ENCODE measurements at places on chromosomes 5 and 9.

GRCh38 chr5:67855523-67855922, 360.0 kb upstream of the PIK3R1 start:
- no peak for DNase-seq

- no peak for DNase-seq
Measured at GRCh38 chr5:32251871-32252458, 60.8 kb downstream of the MTMR12 start.

GRCh38 chr9:35690614-35691333, 1.0 kb upstream of the TPM2 start:
- no peak for DNase-seq

- DNase-seq, result no peak
Measured at GRCh38 chr9:37364751-37365360, 57.6 kb upstream of the GRHPR start.

DNA sequence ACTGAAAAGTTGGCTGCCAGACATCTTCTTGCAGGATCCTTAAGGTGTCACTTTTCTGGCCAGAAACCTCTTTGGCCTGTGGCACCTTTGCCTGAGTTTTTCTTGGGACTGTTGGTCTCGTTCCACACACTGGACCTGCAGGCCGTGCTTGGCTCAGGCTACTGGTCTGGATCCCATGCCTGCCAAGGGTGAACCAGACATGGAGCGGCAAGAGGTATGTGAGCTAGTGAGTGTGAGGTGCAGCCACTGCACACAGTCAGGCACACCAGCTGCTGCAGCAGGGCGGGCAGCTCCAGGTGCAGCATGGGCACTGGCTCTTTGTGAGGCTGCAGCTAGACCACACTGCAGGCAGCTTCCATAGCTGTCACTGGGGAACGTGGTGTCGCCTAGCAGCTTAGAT, 47.9 kb downstream of the NDUFAF2 start:
- DNase-seq, result no peak

- DNase-seq, result no peak
Measured at GRCh38 chr9:2741441-2742158, 24.3 kb downstream of the KCNV2 start.

GRCh38 chr5:177209610-177210009, 76.0 kb downstream of the NSD1 start:
- no peak for DNase-seq

GRCh38 chr9:14500705-14501104, 186.8 kb upstream of the NFIB start:
- no peak for DNase-seq

DNA sequence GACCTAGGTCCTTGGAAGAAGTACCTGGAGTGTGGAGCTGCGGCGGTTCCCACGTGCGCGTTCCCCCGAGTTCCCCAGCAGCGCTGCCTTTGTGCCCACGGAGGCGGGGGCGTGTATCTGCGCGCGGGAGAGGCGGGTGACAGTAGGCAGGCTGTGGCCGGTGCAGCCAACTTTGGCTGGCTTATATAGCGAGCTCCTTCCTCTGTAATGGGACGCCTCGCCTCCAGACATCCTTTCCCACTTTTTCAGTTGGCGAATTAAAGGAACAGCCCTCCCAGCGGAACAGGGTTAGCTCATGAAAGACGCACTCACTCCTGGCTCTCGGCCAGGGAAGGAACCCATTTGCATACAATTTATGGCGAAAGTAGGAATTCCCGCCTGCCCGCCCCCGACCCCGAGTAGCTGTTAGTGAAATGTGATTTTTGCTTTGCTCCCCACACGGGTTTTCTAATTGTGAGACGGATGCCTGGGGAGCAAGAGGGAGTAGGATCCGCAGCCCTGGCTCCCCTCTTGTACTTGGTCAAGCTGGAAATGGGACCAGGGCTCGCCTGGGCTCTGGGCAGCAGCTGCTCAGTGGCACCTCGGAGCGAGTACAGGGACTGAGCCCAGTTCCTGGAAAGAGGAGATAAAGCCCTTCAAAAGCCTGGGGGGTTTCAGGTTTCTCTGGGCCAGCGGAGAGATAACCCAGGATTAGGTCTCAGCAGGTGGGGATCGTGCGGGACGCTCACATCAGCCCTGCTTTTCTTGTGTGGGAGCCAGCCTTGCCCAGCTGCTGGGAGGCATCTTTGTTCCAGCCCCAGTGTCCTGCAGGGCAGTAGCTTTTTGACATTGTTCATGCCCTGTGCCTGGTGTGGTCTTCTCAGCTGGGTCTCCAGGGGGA, at the start of gene TNC:
TSS of gene TNC (minus strand) at position 159 of the 880 bp plus-strand sequence. CDS start 27,139 bp downstream, outside the sequence.
- DNase-seq, result no peak

DNA sequence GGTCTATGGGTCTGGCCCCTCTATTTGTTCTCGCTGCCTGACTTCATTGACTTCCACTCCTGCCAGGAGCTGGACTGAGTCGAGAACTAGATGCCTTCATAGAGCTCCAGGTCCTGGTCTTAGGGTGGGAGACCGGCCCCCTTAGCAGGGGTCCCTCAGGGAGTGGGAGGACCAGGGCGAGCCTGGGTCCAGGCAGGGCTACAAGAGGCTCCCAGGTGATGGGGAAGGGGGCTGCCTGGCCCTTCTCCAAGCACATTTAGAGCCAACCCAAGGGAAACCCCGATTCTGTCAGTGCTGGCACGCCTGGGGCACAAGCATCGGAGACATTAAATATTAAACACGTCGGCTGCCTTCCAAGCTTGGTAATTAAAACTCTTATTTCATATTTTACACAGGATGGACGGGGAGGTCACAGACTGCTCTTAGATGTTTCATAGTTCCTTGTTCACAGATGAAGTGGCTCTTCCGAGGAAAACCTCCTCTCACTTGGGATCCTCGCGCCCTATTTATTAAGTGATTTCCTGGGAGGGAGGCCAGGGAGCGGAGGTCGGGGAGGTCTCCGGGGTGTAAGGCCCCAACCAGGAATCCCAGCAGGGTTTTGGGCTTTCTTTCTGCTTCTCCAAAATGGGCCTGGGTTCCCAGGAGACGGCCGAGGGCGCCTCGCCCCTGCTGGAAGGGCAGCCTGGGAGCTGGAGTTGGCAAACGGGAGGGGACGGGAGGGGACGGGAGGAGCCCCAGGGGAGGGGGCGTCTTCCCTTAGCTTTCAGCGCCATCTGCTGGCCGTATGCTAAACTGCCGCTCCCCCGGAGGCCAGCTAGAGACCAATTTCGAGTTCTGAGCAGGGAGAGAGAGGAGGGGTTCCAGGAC, 23.4 kb upstream of the ZBTB43 start:
- DNase-seq, result peak; percentile 82

- DNase-seq, result no peak
Measured at GRCh38 chr5:44827681-44828080, 18.9 kb downstream of the MRPS30 start.

DNA sequence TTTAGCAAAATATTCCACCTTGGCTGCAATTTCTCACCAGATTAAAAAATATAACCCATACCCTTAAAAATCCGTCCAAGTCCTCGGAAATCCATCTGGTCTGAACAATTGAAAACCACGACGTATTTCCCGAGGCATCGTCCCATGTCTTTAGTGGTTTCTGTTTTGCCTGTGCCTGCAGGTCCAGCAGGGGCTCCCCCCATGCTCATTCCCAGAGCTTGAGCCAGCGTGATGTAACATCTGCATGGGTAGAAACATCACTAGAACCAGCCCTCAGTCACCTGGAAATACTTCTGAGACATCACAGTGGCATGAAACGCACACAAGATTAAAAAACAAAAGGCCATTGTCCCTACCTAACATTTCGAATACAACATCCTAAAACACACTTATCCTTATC, 114.0 kb downstream of the DNAH5 start:
- no peak for DNase-seq

GRCh38 chr5:14572836-14573235, 8.8 kb upstream of the OTULINL start:
- no peak for DNase-seq

DNA sequence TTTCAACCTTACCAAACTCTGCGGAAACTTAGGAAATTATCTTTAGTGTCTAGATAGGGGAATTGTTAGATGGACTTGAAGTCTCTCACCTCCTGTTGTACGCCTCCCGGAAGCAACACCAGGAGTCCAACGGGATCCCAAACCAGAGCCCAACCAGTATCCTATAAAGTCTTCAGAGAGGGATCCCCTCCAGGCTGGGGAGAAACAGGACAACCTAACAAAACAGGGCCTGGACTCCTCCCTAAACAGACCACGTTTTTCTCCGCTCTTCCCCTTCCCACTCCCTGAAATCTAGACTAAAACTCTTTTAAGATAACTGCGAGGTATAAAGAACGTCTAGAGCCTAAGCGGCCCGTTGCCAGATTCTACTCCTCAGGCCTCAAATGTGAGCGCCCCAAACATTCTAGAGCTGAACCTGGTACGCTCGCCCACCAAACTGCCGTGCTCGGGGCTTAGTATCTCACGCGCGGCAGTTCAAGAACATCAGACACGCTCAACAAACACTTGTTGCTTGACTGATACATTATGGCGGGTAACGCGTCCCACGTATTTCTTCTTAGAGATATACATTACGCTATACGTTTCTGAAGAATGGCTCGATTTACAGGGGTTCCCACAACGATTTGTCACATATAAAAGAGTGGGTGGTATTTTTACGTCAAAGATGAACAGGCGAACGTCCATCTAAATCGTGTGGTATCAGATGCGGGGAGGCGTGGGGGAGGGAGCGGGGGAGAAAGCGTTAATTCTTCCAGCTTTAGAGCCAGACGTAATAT, 663 bp upstream of the SMIM27 start:
- peak; percentile 22 for DNase-seq

- no peak for DNase-seq
Measured at GRCh38 chr9:5633243-5633642, 4.3 kb downstream of the RIC1 start.

GRCh38 chr9:119736491-119737454, 367.5 kb upstream of the BRINP1 start:
- no peak for DNase-seq

GRCh38 chr9:114861922-114862605, 56.2 kb upstream of the TNFSF15 start:
- no peak for DNase-seq

DNA sequence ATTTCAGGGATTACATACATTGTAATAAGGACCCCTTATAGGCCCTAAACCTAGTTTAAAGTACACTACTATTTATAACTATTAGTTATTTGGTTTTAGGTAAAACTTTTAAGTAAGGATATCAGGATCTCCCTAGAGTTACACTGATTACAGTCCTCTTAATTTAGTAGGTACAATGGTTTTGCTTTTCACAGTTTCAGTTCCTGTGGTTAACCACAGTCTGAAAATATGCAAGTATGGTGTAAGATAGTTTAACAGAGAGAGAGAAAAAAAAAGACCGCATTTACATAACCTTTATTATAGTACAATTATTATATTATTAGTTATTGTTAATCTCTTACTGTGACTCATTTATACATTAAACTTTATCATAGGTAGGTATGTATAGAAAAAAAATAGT, 725.3 kb upstream of the PTPRD start:
- no peak for DNase-seq

- DNase-seq, result no peak
Measured at GRCh38 chr5:82754759-82755158, 322.4 kb downstream of the TMEM167A start.

GRCh38 chr5:177500685-177501522, 3.5 kb upstream of the PDLIM7 start:
- DNase-seq, result peak; percentile 85

DNA sequence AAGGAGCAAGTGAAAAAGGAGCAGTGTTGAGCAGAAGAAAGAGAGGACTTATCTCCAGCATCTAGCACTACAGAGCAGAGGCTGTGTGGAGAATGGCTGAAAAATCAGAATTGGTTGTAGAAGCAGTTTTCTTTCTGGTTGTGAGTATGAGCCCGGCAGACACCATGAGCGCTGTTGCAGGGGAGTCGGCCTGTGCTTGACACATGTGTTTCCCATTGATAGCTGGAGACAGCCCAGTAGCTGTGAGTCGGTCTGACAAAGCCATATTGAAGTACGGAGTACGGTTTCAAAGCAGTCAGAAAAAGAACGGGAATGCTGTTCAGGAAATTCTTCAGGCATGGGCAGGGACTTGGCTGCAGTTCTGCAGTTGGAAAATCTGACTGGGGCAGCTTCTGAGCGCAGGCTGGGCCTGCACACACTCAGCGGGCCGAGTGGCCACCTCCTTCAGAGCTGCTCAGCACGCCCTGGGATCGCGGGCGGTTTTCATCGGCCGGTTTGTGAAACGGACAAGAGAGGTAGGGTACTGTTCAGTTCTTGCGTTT, at the start of gene SGCD:
TSS of gene SGCD (plus strand) at position 447 of the 542 bp plus-strand sequence.
- DNase-seq, result no peak

DNA sequence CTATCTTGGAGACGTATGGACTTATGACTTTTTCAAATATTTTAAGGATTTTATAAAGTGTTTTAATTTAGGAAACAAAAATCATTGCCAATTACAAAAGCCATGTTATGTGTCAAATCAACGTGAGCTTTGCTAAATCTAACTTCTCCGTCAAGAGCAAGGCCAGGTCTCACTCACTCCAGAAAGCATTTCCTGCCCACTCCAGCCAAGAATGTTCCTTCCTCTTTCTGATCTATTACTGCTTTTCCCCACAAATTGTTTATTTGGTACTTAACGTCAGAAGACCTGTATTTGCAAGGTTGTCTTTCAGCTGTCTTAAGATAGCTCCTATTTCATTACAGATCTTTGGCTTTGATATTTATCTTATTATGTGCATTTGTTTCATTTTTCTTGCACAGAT, 193.5 kb upstream of the HAPLN1 start:
- no peak for DNase-seq

DNA sequence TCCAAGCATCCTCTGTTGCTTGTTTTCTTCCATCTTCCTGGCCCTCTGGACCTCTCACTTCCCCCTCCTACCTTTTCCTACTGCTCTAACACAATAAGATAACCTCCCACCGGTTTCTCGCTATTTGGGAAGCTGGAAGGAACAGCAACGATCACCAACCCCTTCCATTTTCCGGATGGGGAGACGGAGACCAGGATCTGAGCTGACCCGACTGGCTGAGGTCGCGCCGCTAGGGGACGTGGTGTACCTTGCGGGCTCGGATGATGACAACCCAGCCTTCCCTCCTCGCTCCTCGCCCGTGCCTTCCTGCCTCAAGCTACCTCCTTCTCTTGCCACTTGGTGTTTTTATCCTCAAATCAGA, 1.9 kb downstream of the LPAR1 start:
- DNase-seq, result no peak

GRCh38 chr9:89218040-89218928, 39.7 kb upstream of the SHC3 start:
- no peak for DNase-seq

DNA sequence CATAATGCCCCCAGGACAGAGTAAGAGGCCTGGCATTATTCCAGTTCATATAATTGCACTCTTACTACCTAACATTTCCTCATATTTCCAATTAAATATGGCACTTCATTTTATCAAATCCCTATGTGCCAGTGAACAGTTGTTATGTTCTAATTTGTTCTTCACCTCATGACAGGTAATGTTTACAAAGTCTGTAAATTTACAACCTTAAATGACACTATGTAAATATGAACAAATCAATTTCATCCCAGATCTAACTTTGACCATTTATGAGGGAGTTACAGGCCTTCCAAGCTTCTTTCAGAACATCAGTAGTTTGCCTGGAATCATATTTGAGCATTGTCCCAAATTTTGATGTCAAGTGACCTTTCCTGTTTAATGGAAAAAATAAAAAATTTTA, 592.6 kb upstream of the CDH6 start:
- DNase-seq, result no peak

DNA sequence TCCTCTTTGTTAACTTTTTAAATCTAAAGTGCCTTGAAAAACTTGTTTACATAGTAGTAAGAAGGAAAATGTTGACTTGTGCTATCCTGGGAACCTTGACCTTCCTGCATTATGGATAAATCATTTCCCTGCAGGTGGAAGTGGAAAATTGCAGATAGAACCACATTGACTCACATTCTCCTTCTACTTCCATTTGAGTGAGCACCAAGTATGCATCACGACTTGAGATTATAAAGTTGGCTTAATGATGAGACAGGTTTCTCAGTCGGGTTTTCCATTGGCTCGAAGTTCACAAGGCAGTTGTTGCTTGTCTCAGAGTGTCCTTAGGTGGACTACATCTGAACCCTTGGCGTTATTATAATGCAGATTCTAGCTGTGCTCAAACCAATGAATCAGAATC, 39.9 kb downstream of the DOCK8 start:
- no peak for DNase-seq
